Mesendoderm (in vitro differentiated cells): ENCODE measurements at places on chromosomes 2 and 18.

DNA sequence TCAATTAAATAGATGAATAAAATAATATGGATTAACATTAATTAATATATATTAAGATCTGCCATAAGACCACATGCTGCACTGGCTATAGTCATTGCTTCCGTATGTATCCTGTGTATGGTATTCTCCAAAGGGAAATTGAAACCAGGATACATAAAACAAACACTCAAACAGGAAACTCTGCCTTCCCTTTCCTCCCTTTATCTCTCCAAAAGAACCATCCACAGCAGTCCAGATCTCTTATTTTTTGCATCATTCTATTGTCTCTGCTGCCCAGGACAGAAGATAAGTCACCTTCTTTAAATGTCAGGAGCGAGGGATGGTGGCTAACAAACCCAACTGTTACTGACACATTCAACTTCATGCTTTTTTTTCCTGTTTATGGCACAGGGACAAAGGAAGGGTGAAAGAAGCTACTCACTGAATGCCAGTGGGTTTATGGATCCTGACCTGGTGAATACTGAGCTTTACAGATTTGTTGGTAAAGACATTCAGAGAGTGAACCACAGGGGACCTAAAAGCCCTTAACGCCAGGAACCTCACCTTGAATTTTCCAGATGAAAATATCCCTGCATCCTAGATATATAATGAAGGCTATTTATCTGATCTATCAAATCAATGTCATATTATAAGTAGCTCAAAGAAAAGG lies 67.5 kb downstream of the CSRNP3 start:
- DNase-seq, result no peak

DNA sequence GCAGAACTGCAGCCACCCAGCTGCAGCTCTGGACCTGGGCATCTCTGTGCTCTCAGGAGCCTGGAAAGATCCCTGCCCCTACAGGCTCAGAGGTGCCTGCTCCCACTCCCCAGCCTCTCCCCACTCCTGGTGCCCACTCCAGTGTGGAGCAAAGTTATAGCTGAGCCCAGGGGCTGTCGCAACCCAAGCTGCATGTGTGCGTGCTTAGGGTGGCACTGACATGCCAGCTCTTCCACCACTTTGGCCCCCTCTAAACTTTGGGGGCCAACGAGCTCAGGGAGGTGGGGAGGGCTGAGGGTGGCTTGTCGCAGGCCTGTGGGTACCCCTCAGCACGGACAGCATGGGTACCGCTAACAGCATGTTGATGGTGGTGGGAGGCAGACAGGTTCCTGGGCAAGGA lies 126.3 kb upstream of the FHL2 start:
- DNase-seq, result no peak

- no peak for DNase-seq
These were observed 60.6 kb downstream of the GBX2 start for GRCh38 chr2:236107536-236107935.

DNA sequence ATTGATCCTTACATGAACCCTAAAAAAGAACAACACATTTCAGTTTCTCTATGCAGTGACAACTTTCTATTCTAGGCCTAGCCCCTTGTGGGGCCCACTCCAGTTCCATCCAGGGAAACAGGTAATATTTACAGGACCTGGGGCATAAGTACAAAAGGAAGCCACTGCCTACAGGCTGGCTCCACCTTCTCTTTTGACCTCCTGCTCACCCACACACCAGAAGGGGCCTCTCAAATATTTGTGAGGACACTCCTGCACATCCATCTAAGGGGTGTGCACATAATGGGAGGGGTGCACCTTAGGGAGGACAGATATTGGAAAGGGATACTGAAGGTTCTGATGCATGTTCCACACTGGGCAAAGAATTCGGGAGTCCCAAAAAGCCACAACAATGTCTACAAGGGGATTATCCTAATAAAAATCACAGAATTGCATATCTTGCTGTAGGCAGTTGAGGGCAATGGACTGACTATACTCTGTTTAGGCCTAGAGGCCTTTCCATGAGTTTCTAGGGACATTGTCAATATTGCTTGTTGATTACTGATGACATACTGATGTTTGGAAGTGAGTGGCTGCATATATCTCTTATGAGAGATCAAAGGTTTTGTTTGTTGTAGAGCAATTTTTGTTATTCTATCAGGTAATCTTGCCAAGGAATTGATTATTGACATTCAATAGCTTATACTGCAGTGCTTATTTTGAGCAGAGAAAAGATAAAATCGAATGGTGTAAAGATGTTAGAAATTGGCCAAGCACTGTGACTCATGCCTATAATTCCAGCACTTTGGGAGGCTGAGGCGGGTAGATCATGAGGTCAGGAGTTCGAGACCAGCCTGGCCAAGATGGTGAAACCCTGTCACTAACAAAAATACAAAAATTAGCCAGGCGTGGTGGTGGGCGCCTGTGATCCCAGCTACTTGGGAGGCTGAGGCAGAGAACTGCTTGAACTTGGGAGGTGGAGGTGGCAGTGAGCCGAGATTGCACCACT lies 23.8 kb upstream of the HNRNPA3 start:
- no peak for DNase-seq

DNA sequence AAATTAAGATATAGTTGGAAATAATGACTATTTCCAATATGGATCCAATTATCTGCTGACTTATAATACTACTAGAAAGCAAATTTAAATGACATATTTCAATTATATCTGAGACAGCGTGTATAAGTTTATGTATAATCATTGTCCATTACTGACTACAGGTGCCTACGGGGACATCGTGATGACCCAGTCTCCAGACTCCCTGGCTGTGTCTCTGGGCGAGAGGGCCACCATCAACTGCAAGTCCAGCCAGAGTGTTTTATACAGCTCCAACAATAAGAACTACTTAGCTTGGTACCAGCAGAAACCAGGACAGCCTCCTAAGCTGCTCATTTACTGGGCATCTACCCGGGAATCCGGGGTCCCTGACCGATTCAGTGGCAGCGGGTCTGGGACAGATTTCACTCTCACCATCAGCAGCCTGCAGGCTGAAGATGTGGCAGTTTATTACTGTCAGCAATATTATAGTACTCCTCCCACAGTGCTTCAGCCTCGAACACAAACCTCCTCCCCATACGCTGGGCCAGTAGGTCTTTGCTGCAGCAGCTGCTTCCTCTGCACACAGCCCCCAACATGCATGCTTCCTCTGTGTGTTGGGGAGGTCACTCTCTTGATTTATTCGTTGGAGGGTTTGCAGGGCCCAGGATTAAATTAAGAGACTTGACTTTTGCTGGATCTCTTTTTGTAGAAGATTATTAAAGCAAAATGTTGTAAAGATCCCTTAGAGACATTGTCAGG lies 194.4 kb downstream of the RPIA start:
- DNase-seq, result no peak

GRCh38 chr2:51995293-51995692 lies 963.4 kb upstream of the NRXN1 start:
- no peak for DNase-seq
